ENCODE measurements at places on chromosomes 11 and 22. TPM values are rescaled to one million over a fixed set of nuclear protein-coding genes. Genes with fewer than 3 reads are reported as not detected.

GRCh38 chr11:65569164-65569972, 909 bp upstream of the ZNRD2 start:
- H3K27me3 ChIP-seq = no peaks in the 10 kb centered on the region
- DNase-seq = no peak
- H3K27ac ChIP-seq = peak overlapping the region; percentile 97
- peak overlapping the region; percentile 99 for H3K4me3 ChIP-seq
- peaks cover 34% of the 10 kb centered on the region for H3K4me1 ChIP-seq

DNA sequence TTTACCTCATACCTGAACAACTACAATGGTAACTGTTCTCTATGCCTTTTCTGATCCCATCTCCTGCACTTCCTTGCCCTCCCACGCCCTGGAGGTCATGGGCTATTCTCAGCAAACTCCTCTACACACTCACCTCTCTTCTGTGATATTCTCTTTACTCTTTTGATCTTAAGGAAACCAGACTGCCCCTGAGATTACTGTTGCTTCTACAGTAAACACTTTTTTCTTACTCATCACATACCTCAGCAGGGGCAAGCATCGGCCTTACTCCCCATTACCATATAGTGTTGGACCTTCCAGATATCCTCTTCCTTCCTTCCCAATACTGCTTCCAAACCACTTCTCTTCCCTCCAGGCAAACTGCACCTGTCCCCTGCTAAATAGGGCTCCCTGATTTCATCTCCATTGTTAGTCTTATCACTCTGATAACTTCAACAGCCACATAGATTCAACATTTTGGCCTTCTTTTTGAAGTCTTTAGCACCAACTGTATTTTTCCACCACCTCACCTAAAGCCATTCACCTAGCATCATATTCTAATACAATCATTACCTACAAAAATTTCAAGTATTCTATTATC, 141.2 kb downstream of the RBFOX2 start:
- no peak for DNase-seq
- H3K4me1 ChIP-seq = peaks cover 40% of the 10 kb centered on the region
- no peak overlapping the region for H3K27ac ChIP-seq
- peaks cover 4% of the 10 kb centered on the region for H3K36me3 ChIP-seq

GRCh38 chr22:30605449-30606110, 1.4 kb upstream of the TCN2 start:
- peaks cover 10% of the 10 kb centered on the region for H3K4me1 ChIP-seq
- H3K36me3 ChIP-seq = no peaks in the 10 kb centered on the region
- peak; percentile 77 for DNase-seq
- H3K4me3 ChIP-seq = no peak overlapping the region
- H3K27ac ChIP-seq = no peak overlapping the region

The TRPC6 gene
- not detected for polyA plus RNA-seq

- H3K36me3 ChIP-seq = no peaks in the 10 kb centered on the region
- peak overlapping the region; percentile 15 for H3K27ac ChIP-seq
- no peak overlapping the region for H3K4me3 ChIP-seq
- H3K27me3 ChIP-seq = no peaks in the 10 kb centered on the region
- H3K4me1 ChIP-seq = peaks cover 5% of the 10 kb centered on the region
These were observed 235.9 kb upstream of the DDI1 start for GRCh38 chr11:103800406-103801114.

- H3K27ac ChIP-seq = no peak overlapping the region
- peak; percentile 65 for DNase-seq
- peak overlapping the region; percentile 59 for H3K4me3 ChIP-seq
These were observed 34.8 kb upstream of the PRODH start for GRCh38 chr22:18970948-18971315.

DNA sequence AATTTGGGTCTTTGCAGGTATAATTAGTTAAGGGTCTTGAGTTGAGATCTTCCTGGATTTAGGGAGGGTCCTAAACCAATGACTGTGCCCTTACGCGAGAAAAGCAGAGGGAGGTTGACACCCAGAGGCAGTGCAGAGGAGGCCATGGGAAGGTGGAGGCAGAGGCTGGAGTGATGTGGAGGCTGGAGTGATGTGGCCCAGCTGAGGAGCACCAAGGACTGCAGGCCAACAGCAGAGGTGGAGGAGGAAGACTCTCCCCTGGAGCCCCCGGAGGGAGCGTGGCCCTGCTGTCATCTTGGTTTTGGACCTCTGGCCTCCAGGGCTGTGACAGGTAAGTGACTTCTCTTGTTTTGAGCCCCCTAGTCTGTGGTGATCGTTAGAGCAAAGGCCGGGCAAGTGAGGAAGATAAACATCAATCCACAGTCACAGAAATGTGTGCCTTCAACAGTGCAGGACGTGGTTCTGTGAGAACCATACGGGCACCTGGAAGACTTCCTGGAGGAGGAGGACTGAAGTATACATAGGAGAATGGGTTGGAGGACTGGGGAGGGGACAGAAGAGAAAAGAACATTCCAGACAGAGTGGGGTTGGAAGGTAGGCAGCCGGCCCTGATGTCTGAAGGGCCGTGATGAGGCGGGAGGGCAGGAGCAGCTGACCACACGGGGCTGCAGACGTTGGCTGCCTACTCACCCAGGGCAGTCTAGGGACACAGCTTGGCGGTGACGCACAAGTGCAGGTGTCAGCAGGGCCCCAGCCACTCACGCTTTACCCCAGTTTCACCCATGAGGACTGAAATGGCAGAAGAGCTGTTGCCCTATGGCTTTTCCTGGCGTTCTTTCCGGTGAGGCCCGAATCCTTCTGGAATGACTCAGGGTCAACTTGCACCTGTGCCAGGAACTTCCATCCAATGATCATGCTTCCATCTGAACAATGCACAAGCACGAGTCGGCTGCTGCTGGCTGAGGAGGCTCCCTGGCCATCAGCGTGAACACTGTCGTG, 270.2 kb downstream of the CTTN start:
- no peaks in the 10 kb centered on the region for H3K36me3 ChIP-seq
- H3K4me3 ChIP-seq = no peak overlapping the region
- no peaks in the 10 kb centered on the region for H3K4me1 ChIP-seq
- H3K27ac ChIP-seq = no peak overlapping the region
- no peak for DNase-seq

- H3K36me3 ChIP-seq = no peaks in the 10 kb centered on the region
- no peaks in the 10 kb centered on the region for H3K27me3 ChIP-seq
- H3K27ac ChIP-seq = peak overlapping the region; percentile 60
- no peak for DNase-seq
- H3K4me3 ChIP-seq = no peak overlapping the region
- H3K4me1 ChIP-seq = peaks cover 10% of the 10 kb centered on the region
These were observed 1.4 kb upstream of the GAL3ST1 start for GRCh38 chr22:30575859-30576258.

The ART5 gene
- polyA plus RNA-seq = 0.58 TPM

The OR51B4 gene
- polyA plus RNA-seq = 0.07 TPM

- H3K36me3 ChIP-seq = no peaks in the 10 kb centered on the region
- DNase-seq = no peak
- H3K27ac ChIP-seq = no peak overlapping the region
- peaks cover 11% of the 10 kb centered on the region for H3K4me1 ChIP-seq
- no peak overlapping the region for H3K4me3 ChIP-seq
These were observed 8.8 kb upstream of the LINC01488 start for GRCh38 chr11:69472541-69473275.

Data from SK-N-SH (cell line).